GM13976 (cell line): ENCODE measurements at places on chromosomes 4 and X.
A peak's percentile ranks its signal among the peaks of the same experiment; 100 is the strongest.

DNA sequence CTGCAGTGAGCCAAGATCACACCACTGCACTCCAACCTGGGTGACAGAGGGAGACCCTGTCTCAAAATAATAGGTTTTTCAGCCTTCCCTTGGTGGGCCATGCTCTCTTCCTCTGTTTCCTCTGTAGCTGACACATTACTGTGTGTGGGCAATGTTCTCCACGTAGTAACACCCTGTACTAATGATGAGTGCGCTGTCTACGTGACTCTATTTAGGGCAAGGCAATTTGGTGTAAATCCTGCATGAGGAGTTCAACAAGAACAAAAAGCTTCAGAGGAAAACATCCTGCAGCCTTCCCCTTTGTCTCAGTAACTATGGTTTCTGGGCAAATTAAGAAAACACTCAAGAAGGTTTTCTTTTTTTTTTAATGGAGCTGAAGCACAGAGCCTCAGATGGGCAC is 24.4 kb upstream of the JAKMIP1 start:
- DNase-seq = no peak

DNA sequence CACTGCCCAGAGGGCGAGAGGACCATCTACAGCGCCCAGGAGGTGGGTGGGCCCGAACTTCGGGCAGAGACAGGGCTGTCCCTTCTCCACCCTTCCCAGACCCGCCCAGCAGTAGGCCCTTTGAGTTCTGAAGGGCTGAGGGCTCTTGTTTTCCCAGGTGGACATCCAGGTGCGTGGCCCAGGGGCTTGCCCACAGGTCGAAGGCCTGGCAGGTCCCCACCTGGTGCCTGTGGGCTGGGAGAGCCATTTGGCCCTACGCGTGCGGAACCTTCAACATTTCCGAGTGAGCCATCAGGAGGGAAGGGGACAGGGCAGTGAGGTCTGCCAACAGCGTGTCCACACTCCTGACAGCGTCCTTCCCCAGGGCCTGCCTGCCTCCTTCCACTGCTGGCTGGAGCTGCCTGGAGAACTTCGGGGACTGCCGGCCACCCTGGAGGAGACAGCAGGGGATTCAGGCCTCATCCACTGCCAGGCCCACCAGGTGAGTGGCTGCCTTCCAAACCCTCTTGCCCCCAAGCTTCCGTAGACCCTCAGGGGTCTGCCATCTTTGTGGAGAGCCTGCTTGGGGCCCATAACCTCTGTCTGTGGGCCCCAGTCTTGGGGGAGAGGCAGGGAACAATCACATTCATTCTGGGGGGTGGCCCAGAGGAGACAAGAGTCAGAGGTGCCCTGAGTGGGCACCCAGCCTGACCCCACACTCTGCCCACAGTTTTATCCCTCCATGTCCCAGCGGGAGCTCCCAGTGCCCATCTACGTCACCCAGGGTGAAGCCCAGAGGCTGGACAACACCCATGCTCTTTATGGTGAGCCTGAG is 6.8 kb downstream of the PLXNB3 start:
- peak; percentile 24 for DNase-seq

GRCh38 chrX:153984351-153985178 is 12.0 kb downstream of the TMEM187 start:
- peak; percentile 78 for DNase-seq

- peak; percentile 59 for DNase-seq
These were observed 8.2 kb upstream of the ZRSR2 start for GRCh38 chrX:15781961-15782699.

GRCh38 chrX:69365349-69365748 is 138.8 kb upstream of the NALF2 start:
- no peak for DNase-seq
